ENCODE measurements at places on chromosomes 7 and 10.

DNA sequence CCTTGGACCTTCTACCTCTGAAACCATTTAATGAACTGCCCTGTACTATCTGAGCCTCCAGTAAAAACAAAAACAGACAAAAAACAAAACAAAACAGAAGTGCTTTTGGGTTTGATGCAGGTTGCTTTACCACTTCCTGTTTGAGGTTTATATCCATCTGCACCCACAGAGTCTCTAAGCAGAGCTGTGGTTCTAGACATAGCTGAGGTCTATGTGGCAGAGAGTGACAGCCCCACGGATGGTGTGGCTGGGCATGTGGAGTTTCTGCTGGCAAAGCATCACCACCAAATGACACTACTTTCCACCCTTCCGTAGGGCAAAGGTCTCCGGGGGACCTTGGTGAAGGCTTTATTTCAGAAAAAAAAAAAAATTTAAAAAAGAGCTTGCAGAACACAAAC, 754.2 kb downstream of the GRID1 start:
- DNase-seq, result no peak

DNA sequence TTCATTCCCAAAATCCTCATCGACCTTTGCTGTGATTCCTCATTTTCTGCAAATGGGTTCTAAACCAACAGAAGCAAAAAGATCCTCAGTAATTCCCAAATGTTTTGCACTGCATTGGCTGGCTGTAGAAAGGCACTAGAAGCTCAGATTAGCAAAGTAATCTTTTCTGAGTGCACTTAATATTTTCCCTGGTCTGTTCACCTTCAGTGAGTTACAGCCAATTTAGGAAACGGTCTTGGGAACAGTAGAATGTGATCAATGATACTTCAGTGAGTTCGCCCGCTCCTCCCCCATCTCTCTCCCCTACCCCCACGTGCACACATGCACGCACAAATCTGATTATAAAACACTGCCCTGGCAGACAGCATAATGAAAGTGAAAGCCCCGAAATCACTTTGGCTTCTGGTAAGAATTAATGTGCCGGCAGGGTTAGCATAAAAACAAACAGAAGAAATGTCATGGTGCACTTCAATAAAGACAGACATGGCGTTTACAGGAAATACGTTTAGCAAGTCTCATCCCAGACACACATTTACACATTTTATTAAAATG, 201.3 kb upstream of the CDCA7L start:
- DNase-seq, result no peak

DNA sequence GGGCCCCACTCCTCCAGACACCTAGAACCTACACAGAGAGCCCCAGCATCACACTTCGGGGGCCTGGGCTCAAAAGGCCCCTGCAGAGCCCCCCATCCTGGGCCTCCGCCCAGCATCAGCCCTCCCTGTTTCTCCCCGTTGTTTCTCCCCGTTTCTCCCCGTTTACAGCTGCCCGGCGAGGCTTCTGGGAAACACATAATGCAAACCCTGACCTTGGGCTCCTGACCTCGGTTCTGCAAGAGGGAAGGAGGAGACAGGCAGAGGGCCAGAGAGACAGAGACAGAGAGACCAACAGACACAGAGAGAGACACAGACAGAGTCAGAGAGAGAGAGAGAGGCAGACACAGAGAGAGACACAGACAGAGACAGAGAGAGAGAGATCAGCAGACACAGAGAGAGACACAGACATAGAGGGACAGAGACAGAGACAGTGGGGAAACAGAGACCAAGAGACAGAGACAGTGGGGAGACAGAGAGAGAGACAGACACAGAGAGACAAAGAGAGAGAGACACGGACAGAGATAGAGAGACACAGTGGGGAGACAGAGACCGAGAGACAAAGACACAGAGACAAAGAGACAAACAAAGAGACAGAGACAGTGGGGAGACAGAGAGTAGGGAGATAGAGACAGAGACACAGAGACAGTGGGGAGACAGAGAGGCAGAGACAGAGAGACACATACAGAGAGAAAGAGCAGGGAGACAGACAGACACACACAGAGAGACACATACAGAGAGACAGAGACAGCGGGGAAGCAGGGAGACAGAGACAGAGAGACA, 12.5 kb downstream of the VENTX start:
- DNase-seq, result no peak

DNA sequence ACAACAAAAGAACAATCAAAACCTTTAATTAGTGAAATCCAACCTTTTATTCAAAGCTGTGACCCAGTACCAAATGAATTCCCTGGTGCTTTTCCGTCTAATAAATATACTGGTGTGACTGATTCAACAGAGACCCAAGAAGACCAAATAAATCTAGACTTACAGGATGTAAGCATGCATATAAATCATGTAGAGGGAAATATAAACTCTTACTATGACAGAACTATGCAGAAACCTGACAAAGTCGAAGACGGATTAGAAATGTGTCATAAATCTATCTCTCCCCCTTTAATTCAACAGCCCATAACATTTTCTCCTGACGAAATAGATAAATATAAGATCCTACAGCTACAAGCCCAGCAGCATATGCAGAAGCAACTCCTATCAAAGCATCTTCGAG, 540.6 kb upstream of the TEX47 start:
- no peak for DNase-seq

DNA sequence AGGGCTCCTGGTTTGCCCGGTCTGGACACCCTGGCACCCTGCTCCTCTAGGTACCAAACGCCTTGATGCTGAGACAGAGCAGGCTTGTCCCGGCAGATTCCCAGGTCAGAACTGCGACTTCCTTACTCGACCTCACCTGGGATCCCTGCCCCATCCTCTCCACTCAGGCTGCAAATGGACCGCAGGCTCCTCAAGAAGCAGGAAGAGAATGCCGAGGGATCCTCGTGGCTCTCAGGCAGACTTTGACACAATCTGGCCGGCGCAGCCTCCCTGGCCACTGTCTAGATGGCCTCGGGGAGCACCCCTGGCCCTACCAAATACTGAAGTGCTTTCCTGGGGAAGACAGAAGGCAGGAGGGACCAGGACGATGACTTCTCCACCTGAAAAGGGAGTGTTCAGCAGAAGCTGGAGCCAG, 421 bp upstream of the NODAL start:
- no peak for DNase-seq

DNA sequence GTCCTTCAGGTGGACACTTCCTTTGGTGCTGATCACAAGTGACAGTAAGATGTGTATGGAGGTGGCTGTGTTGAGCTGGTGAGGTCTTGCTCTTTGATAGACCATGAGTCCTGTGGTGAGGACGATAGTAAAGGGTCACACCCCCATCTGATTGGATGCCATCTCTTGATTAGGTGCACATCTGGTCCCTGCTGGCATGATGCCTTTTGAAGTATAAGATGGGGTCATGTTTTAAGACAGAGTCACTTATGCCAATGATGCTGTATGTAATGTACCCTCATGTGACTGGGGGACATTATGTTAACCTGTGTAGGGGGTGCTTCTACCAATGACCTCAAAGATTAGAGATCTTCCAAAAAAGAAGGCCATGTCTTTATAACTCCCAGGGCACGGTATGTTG, 644.6 kb downstream of the ACTR3B start:
- no peak for DNase-seq

- DNase-seq, result peak; percentile 51
These were observed 96.3 kb downstream of the DNAJB6 start for GRCh38 chr7:157432957-157433576.

GRCh38 chr10:97849103-97849686, 448 bp upstream of the GOLGA7B start:
- no peak for DNase-seq

DNA sequence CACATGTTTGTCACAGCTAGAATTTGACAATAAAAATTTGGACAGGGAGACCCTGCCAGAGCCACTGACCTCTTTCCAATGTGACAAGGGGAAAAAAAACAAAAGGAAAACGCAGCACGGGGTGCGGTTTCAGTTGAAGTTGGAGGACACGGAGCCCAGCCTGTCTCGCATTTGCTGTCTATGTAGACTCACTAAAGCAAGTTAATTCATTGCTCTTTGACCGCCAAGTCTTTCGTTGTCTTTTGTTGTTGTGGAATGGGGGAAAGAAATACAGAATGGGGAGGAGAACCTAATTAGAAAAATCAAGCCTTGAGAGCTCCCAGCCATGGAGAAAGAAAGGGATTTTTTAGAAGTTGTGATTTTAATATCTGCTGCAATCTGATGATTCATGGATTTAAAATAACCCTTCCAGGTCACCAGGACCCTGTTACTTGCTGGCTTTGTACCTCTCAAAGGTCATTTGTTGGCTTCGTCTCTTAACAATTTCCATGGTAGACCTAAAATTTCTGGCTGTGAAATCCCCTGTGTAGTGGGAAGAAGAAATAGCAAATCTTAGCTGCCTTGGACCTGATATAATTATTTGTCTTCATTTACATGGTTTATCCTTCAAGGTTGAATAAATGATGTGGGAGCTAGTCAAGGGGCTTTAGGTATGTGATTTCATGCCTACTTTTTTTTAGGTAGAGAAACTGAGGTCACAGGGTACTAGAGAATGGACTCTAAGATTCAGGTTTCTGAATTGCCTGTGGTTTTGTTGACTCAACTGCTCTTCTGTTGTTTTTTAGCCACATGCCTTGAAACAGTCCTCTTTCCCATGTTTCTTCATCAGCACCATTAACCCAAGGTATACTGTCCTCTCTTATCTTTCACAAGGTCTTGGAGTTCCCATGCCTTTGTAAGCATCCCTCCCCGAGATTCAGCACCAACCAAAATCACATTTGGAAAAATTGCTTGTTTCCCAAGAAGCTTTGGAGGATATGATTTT, 78.7 kb downstream of the TCF7L2 start:
- DNase-seq, result no peak

DNA sequence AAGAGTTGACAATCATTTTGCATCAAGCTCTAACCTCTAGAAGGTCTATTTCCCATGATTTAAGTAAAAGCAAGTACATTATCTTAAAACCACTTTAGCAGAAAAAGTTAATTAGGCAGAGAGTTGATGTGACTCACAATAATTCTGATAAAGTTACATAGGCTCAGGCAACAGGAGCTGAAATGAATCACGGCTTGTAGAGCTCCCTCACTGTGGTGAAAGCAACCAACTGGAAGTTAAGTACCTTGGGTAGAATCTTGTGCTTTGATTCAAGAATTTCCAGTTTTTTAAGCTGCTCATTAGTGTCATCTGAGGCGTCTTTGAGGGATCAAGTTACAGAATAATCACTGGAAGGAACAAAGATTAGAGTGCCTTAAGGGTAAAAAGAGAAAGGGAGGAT, 68.9 kb upstream of the NFE2L3 start:
- no peak for DNase-seq

Data from fibroblast of pulmonary artery (primary cell).